ENCODE measurements at places on chromosomes 6 and 20.

DNA sequence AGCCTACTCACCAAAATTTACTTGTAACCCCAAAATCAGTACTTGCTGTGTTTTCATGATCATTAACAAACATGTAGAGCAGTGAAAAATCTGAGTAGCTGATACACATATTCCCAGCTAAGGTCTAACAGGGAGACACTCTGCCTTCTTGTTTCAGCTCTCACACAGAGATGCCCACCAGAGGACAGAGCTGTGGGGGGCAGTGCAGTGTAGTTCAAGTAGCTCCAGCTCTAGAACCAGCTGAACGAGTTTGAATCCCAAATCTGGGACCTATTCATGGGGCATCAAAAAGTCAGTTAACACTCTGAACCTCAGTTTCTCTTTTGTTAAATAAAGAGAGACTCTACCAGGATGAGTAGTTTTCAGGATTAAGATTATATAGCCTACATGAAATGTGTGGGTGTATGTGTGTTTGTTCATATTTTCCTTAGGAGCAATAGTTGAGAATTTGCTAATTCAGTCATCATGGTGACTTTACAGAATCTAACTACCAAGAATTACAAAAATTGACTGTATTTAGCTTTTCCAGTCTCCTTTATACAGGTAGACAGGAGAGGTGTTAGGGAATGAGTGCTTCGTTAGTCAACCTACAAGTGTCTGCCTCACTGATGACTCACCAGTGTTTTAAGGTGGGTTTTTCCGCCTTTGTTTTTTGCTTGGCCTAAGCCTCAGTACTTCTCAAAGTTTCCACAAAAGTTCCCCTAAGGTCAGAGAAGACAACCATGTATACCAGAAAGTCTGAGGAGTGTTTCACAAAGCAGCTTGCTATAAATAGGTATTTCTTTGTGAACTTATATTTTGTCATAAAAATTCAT is 164.0 kb upstream of the RUNX2 start:
- DNase-seq = no peak

DNA sequence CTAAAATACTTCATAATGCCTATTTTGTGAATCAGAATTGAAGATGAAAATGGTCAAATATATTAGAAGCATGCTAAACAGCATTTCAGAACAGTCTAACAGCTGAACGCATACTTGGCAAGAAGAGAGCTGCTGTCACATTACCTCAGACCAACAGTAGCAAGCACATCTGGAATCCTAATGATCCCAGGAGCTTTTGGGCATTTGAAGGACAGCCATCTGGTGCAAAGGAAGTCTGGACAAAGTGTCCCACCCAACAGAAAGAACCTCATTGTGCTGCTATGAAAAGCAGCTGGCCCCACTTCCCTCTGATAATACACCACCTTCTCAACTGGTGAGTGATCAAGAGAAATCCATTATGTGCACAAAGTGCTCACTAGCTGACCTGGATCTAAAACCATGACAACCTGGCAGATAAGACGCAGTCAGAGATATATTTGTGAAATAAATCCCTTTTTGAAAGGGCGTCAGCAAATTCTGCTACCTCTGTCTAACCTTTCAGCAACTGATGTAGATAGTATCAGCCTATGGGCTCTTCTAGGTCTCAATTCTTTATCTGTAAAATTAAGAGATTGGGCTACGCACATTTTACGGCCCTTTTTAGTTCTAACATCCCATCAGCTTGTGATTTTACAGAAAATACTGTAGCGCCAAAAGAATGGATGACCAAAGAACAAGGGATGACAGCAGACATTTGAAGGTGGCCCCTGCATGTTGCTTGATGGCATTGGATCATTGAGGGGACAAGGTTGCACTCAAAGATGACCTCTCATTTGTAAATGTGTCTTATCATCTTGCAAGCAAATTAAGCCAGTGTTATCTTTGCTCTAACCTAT is 78.7 kb downstream of the SGK1 start:
- no peak for DNase-seq

DNA sequence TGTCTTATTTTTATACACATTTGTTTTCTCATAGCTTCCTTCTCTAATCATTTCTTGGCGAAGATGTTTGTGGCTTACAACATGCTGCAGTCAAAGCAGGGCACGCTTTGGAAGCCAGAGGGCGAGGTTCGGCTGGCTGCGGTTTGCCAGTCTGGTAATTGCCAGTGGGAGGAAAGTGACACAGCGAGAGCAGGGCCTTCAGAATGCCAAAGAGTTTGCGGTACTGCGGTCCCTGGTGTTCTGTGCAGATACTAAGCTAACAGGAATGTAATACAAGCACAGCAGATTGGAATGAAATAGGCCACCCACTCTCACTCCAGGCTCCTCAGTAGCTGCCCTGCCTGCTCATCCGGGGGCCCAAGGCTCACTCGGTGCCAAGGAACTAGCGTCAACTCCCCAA is 58.7 kb upstream of the TGM3 start:
- DNase-seq = peak; percentile 16

- DNase-seq = no peak
These were observed 13.8 kb downstream of the ULBP3 start for GRCh38 chr6:150055131-150055530.

- DNase-seq = no peak
These were observed 9.1 kb upstream of the TJAP1 start for GRCh38 chr6:43468240-43468639.

- peak; percentile 85 for DNase-seq
These were observed 13.0 kb upstream of the TSHZ2 start for GRCh38 chr20:52959125-52959524.

DNA sequence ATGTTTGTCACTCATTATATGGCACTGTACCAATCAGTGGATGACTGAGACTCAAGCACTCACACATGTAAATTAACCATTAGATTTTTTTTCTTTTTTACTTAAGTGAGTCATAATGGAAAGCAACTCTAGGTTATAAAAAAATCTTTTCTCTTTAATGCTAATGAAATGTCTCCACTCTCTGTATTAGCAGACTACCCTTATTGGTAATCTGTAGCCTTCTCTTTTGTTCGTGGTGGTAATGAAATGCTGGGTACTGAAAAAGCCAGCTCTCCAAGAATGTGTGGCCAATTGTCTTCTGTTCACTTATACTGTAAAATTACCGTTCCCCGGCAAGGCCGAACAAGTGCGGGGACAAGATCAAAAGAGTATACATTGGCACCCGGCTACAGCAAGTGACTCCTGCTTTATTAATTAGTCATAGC is 69.0 kb downstream of the AFG1L start:
- no peak for DNase-seq

GRCh38 chr20:15642676-15643075 is 930.6 kb downstream of the KIF16B start:
- no peak for DNase-seq

GRCh38 chr20:32872266-32872665 is 13.5 kb downstream of the EFCAB8 start:
- no peak for DNase-seq

GRCh38 chr20:62642666-62643520 is 590 bp downstream of the SLCO4A1 start:
- peak; percentile 61 for DNase-seq

GRCh38 chr6:94510877-94511276 is 1066.5 kb upstream of the MANEA start:
- no peak for DNase-seq

- DNase-seq = no peak
These were observed 6.7 kb downstream of the GNMT start for GRCh38 chr6:42967228-42967627.

- DNase-seq = peak; percentile 54
These were observed 198.0 kb downstream of the RNF144B start for GRCh38 chr6:18585032-18585573.

GRCh38 chr20:2385496-2385895 is 4.8 kb downstream of the TGM6 start:
- DNase-seq = no peak

GRCh38 chr6:56579155-56579851 is 63.4 kb downstream of the DST start:
- no peak for DNase-seq

- DNase-seq = no peak
These were observed 339.7 kb downstream of the TBC1D32 start for GRCh38 chr6:120994573-120994967.

DNA sequence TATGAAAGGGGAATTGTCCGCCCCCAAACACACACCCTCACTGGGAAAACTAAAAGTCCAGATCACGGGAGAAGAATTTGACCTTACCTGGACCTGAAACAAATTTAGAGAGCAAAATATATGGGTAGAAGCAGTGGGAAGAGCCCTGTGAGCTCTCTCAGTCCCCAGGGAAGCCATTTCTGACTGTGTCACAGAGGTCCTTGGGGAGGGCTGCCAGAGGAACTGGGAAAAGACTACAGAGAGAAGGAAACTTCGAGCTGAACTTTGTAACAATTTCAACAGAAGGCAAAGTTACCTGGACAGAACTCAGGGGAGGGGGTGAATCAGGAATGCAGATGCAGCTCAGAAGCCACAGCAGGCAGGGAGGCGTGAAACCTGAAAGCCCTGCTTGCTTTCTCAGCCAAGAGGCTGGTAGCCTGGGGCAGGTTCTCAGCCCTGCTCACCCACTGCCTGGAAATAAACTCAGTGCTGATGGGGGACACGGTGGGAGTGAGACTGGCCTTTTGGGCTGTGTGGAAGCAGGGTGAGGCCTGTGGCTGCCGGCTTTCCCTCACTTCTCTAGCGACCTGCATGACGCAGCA is 163.8 kb downstream of the TMEM200A start:
- DNase-seq = no peak

DNA sequence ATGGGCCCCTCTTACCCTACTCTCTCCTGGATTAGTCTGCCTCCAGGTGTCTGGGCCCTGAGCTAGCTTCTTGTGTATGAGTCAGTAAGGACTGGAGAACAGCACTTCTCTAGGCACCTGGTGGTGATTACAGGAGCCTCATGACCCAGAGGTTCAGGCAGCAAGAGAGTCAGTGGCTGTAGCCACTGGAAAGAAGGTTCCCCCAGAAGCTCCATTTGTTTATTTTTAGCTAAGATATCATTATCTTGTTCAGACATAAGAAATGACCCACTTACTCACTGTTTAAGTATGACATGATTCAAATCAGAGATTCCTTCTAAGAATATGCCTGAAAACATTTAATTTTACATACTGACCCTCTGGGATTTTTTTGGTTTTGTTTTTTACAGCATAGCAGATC is 23.6 kb upstream of the SLC4A11 start:
- DNase-seq = no peak

DNA sequence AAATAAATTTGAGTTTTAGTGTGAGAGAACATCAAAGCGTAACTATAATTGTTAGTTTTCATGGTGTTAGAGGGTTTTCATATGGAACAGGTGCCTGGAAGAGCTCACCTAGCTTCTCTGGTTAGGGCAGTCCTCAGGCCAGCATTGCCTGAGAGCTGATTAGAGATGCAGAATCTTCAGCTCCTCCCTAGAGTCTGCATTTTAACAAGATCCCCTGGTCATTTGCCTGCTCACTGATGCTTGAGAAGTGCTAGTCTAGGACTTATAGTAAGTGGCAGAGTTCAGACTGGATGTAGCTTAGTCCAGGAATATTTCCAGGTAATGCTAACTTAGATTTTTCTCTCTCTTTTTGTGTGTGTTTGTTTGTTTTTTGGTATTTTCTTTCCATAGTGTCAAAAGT is 21.7 kb upstream of the SMIM26 start:
- no peak for DNase-seq

- peak; percentile 69 for DNase-seq
These were observed 2.1 kb downstream of the RAET1E start for GRCh38 chr6:149895833-149896271.

GRCh38 chr6:43715056-43715788 is 27.6 kb upstream of the MRPS18A start:
- no peak for DNase-seq

- DNase-seq = no peak
These were observed 164.2 kb downstream of the SLC24A3 start for GRCh38 chr20:19376451-19377229.

DNA sequence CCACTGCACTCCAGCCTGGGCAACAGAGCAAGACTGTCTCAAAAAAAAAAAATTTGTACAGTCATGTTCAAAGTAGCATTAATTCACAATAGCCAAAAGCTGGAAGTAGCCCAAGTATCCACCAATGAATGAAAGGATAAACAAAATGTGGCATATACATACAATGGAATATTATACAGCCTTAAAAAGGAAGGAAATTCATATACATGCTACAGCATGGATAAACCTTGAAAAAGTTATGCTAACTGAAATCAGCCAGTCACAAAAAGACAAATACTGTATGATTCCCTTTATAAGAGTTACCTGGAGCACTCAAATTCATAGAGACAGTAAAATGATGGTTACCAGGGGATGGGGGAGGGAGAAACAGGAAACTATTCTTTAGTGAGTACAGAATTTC is 15.7 kb downstream of the EEF1A1 start:
- no peak for DNase-seq

GRCh38 chr6:80519811-80520594 is 413.5 kb downstream of the BCKDHB start:
- no peak for DNase-seq

GRCh38 chr6:167102318-167102717 is 20.6 kb upstream of the CCR6 start:
- no peak for DNase-seq

DNA sequence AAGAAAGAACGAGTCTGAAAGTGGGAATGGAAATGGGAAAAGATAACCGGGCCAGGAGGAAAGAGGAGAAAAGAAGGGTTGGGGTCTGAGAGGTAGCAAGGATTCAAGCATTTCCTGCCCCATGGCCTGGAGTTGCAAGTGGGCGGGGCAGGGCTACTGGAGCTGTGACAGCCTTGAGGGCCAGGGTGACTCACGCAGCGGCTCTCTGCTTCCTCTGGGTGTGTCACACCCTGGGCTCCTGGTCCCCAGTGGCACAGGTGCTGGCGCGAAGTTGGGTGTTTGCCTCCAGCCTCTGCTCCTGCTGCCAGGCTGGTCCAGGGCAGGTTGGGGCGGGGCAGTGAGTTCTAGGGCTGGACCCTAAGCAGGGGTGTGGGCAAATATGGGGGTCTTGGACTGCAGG is 3.3 kb upstream of the ULBP3 start:
- DNase-seq = peak; percentile 85

- no peak for DNase-seq
These were observed 134.0 kb downstream of the GJA10 start for GRCh38 chr6:90028066-90028778.

GRCh38 chr6:64013011-64013410 is 377.4 kb downstream of the PHF3 start:
- DNase-seq = no peak

GRCh38 chr6:15227827-15228318 is 18.0 kb upstream of the JARID2 start:
- no peak for DNase-seq

DNA sequence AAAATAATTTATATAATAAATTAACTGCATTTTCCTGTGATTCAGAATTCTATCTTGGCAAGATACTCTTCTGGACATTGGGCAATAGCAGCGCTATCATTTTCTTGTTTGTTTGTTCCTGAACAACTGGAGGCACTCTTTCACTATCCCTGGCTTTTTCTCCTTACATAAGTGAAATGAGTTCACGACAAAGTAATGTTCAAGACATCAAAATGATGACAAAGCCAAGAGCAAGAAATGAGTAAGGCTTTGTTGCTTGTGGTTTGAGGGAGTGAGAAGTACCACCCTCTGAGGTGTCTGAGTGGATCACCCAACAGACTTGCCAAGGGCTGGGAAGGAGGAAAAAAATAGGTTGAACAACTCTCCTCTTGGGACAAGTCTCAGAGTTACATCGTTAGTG is 466.6 kb upstream of the JAG1 start:
- DNase-seq = no peak
